ENCODE measurements at places on chromosomes 3 and 15.

- DNase-seq = no peak
These were observed 45.2 kb upstream of the SEC61A1 start for GRCh38 chr3:128007033-128007424.

DNA sequence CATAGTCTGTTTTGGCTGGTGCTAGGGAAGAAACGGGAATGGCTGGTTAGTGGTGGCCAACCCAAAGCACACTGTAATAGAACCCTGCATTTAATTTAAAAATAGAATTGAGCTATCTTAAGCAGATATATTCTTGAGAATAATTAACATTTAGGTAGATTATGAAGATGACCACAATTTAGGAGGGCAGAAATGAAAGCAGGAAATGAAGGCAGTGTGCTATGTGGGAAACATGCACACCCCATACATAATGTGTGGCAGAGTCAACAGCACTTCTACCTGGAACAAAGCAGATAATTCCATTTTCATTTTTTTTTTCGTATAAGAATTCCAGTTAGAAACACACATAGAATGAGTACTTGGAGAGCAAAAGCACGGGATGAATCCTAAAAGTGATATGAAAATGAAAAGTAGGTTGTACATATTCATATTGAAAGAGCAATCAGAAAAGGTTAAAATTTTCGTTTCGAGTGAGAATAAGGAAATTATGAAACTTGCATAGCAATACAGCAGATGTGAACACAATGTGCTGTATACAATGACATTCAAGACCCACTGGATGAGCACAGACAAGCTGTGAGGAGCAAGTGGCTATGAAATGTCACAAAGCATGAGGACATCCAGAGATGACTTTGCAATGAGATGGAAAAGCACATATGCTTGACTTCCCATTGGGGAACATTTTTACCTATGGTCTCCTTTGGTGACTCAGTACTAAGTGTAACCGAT, 102.6 kb downstream of the TFG start:
- DNase-seq = no peak

DNA sequence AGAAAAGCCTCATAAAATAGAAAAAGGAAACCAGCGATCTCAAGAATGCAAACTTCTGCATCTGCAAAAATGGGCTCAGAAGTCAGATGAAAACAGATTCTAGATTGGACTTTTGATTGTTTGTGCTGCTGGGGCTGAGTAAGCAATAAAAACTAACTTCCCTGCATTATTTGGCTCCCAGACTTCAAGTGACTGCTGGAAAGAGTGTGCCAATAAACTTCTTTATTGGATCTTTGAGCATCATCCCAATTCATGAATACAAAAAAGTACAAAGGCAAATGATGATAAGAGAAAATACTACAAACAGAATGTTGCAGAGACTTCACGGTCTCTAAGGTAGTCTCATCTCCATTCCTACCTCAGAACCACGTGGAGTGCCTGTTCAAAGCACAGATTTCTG, 97.9 kb downstream of the FGF12 start:
- no peak for DNase-seq

GRCh38 chr3:22111226-22111625, 360.2 kb upstream of the ZNF385D start:
- DNase-seq = no peak

GRCh38 chr3:160703974-160704373, 27.0 kb downstream of the ARL14 start:
- no peak for DNase-seq

- no peak for DNase-seq
These were observed 205.4 kb upstream of the TRIM42 start for GRCh38 chr3:140472306-140473020.

DNA sequence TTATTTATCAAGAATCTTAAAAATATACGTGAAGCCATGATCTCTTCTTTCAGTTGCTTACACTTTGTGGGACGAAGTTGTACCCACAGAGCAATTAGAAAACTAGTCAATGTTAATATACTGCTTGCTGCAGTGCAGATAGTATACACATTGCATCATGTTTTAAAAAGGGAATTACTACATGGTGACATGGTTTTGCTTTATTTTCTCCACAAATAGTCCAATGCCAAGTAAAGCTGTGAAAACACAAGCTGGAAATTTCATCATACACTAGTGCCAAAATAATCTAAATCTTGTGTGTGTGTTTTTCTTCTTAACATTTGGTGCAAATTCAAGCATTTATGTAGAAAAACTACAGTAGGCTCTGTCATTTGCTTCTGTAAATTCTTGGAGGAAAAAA, 233.0 kb downstream of the EPHA3 start:
- no peak for DNase-seq

GRCh38 chr15:91073077-91073476, 27.0 kb upstream of the SV2B start:
- DNase-seq = no peak

DNA sequence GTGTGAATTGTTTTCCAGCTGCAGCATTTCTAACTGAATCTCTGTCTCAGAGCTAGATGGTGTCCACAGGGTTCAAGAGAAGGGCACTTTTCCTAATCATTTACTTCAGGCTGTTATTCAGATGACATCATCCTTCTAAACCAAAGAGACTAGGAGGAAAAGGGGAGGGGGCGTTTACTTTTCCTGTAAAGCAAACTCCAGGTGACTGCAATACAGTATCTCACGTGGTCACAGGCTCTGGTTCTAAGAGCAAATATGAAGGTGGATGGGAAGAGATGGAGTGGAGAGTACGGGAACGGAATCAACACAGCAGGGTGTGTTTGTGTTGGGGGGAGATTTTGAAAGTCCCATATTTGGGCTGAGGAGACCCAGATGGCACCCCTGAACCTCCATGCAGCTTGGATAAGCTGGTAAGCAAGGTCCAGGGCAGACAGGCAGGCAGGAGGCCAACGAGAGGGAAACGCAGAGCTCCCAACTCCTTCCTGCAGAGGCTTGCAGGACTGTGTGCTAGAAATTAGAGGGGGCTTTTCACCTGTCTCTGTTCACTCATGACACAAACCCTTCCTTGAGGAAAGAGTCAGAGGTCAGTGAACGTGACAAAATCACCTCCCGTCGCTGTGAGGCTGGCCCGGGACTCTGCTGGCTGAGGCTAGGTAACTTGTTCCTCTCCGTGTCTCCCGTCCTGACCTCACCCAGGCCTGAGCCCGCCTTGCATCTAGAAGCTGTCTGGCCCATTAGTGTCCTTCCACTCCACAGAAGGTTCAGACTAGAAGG, 151.2 kb downstream of the OPA1 start:
- DNase-seq = no peak

DNA sequence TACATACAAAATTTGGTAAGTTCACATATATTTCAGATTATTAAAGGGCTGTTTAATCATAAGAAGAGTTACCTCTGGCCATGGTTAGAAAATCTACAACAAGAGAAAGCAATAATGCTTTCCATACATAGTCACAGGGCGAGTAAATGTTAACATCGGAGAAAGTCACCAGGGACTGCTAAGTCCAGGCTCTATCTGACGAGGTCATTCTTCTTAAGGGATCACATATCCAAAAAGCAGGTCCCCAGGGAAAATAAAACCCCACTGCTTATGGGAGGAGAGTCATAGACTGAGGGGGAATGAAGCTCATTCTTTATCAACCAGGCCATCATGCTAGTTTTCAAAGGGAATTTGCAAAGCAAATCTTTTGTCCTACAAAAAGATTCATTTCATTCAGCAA, 3.1 kb downstream of the PCYT1A start:
- DNase-seq = no peak

GRCh38 chr15:77180270-77180669, 109.4 kb upstream of the TSPAN3 start:
- no peak for DNase-seq

DNA sequence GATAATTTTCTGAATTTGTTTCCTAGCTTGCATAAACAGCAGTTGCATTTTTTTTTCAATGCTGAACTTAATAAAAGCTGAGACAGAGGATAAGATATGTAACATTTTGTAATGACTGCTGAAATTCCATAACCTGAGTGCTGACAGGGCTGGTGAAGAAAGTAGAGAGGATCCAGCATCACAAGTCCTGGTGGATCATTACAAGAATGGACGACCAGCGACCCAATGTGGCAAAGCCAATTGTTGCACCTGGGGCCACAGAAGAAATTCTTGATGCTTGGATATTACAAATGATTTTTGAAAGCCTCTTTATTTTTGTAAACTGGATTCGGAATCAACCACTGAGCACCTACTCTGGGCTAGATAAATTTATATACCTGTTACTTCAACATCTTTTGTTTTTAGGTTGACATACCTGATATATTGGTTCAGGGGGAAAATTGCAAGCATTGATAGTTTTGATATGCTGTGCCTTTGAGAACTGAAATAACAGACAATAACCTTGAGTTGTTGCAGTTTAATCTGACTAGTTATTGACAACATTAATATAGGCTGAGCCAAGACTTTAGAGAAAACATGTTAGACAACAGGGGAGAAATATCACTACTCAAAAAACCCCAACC, 3.9 kb upstream of the ACTL6A start:
- no peak for DNase-seq

- no peak for DNase-seq
These were observed 54.5 kb downstream of the CPN2 start for GRCh38 chr3:194296454-194297263.

- no peak for DNase-seq
These were observed 6.6 kb downstream of the TIPARP start for GRCh38 chr3:156681002-156681401.

GRCh38 chr15:88042047-88042446, 214.5 kb downstream of the NTRK3 start:
- DNase-seq = no peak

All from activated CD4-positive, alpha-beta T cell treated with anti-CD3 and anti-CD28 coated beads for 1 hour (primary cell).